AML-193 (cell line): ENCODE measurements at places on chromosomes 6 and 20.
A peak's percentile ranks its signal among the peaks of the same experiment; 100 is the strongest.

GRCh38 chr6:53358440-53359094 is 9.8 kb upstream of the ELOVL5 start:
- DNase-seq: peak; percentile 39

DNA sequence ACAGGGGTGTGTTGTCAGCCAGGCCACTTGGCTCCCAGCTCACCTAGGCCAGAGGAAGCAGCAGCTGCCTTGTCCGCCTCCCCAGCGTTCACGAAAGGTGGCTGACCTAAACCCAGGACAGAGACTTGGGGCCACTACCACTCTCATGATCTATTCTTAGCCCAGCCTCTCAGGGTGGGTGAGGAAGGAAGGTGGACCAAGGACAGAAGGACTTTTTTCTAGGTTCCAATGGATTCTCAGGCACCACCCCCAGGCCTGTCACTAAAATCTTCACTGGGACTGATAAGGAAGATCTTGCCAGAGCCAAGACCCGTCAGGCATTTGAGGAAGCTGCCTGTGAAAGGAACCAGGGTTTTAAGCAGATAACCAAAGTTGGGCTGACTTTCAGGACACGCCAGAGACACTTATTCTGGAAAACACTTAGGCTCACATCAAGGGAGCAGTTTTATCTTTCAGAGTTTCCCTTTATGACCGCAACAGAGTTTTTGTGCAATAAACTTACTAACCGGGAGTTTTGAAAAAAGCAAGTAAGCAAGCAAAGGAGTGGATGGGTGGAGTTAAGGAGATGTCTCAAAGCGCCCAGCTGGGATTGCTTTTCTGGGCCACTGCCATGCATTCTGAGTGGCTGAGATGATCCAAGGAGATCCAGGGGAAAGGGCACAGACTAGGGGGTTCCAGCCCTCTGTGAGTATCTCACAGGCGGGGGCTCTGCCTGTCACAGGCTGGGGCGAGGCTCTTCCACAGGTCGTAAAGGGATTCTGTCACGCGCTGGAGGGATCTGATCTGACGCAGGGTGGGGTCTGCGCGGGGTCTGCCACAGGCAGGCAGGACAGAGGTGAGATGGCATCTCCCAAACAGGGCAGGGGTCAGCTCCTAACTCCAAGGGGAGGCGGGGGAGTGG is 989 bp downstream of the FITM2 start:
- DNase-seq: peak; percentile 43

GRCh38 chr20:38834868-38835267 is 29.4 kb downstream of the PPP1R16B start:
- no peak for DNase-seq

DNA sequence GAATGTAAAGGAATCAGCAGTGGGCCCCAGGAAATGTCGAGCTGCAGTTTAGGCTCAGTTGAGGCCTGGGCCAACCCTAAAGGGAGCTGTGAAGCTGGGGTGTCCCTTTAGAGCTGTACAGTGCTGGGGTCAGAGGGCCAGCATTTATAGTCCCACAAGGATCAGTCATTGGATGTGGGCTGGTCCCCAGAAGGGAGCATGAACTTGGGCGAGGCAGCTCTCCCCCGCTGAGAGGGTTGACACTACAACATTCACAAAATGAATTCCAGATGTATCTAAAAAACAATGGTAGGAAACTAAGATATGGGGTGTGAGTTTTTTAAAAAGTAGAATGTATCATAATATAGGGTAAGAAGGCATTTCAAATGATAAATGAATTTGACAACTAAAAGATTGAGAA is 29.7 kb upstream of the TMX4 start:
- DNase-seq: no peak

DNA sequence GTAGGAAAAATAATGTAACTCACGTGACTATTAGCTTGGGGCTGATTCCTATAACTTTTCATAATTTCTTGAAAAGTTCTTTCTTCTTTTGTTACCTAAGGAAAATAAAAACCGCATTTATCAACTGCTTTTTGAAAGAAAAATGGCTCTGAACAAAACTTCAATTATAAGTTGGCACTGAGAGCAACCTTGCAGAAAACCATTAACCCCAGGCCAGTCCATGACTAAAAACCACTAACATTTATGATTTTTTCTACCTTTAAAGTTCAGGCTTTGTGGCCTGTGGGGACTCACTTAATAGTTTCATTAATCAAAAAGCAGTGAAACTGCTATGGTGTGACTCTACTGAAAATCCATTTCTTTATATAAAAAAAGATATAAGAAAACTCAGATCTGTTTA is 69.1 kb upstream of the SAMHD1 start:
- DNase-seq: no peak
